ENCODE measurements at places on chromosomes 3 and 15.

DNA sequence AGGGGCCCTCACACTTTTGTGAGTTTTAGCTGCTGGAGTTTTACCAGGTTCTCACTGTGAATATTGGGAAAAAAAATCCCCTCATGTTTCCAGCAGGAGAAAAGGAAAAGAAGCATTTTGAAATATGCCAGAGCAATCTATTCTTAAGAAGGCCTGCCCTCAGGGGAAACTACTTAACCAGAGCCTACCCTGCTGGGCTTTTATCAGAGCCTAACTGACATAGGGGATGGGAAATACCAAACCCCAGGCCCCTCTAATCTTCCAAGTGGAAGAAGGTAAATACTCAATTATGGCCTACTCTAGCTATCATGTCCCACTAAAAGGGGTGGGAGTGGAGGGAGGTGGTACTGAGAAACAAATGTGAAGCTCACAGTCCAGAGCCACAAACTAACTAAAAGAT is 68.7 kb upstream of the NMNAT3 start:
- DNase-seq, result no peak

DNA sequence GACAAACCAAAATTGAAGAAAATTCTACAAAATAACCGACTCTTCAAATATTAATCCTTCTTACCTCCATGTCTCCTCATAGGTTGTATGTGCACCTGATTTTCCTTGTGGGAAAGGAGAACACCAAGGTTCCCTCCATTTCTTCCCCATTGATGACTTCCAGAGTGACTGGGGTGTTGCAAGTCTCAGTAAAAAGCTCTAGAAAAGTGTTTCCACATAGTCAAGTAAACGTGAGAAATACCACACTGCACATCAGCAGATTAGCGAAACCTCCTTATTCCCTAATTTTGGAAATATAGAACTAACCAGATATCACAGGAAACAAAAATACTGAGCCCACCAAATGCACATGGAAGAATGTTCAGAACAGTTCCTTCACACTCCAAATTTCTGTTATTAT is 4.9 kb upstream of the RPN1 start:
- no peak for DNase-seq

DNA sequence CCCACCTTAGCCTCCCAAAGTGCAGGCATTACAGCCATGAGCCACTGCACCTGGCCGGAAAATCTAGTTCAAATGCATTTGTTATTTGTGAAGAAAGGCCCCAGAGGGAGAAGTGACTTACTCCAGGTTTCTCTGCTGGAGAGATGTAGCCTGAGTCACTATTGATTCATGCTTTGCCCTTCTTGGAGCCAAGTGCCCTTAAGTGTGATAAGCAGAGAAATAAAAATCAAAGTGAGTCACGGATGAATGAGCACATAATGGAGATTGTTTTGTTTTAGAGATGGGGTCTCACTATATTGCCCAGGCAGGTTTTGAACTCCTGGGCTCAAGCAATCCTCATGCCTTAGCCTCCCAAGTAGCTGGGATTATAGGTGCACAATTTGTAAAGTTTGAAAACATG is 33.1 kb downstream of the CDC25A start:
- DNase-seq, result no peak

GRCh38 chr3:64970634-64971033 is 282.8 kb upstream of the ADAMTS9 start:
- no peak for DNase-seq

DNA sequence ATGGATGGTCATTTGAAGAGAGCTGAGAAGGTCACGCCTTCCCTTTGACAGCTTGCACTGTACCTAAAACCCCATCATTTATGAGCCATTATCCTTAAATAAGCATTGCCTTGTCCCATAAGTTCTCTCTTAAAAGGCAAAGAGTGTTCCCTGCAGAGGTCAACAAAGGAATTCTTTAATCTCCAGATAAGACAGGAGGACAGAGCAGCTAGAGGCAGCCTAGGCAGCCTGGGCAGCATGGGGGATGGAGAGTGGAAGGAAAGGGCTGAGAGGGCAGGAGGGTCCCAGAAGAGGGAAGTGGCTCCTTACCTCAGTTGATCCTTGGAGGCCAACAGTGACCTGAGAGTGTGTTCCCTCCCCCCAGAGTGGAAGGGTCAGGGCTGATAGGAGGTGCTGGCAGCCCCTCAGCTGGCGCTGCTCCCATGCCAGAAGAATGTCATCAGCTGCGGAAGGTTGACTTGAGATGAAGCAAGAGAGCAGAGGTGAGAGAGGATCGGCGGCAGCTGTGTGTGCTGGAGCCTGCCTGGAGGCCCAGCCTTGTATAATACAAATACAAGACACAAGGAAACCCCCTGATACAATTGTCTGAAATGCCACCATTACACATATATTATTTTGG is 12.8 kb downstream of the KBTBD13 start:
- DNase-seq, result no peak

DNA sequence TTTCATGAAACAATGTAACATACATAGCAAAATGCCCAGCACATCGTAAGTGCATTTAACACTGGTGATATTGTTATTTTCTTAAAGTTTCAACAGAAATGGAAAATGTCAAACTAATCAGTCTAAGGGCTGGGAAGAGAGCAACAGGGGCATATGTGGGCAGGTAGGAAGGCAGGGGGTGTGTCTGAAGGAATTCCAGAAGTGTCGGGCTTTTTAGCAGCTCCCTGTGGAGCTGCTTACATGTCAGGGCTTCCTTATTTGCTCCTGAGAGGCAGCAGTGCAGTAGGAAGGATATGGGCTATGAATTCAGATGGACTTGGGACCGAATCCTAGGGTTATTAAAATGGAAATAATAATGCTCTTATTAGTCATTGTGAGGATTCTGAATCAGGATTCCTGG is 311.6 kb downstream of the CLSTN2 start:
- DNase-seq, result no peak
